ENCODE measurements at places on chromosomes 4 and X.
A peak's percentile ranks its signal among the peaks of the same experiment; 100 is the strongest.

DNA sequence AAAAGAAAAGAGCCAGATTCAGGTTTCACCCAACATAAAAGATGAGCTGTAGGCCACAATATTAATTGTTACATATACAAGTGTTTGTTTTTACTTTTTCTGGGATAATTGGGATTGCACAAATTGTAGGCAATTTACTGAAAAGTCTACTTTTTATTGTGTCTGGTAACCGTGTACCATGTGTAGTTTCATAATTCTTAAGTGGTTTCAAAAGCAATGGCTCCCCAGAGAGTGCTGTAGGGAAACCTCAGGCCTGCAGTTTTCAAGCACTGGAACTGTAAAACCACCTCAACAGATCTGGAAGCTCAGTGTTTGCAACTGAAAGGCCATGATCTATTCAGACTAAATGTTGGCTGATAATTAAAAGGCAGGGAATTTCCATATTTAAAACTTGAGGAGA, 53.9 kb upstream of the MMAA start:
- no peak for DNase-seq

DNA sequence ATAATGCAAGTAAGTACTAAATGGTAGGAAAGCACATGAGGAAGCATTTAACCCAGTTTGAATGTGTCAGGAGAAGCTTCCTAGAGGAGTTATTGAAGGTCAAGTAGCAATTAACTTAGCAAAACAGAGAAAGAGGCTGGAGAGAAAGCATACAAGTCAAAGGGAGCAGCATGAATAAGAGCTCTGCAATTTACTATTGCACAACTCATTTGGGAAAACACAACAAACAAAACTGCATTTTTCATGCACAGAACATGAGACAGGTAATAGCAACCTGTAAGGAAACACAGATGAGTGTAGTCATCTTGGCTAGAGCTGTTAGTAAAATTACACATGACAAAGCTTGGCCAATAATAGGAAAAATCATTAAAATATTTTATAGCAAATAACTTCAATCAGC, 538.1 kb downstream of the PPP4R3C start:
- DNase-seq, result no peak

DNA sequence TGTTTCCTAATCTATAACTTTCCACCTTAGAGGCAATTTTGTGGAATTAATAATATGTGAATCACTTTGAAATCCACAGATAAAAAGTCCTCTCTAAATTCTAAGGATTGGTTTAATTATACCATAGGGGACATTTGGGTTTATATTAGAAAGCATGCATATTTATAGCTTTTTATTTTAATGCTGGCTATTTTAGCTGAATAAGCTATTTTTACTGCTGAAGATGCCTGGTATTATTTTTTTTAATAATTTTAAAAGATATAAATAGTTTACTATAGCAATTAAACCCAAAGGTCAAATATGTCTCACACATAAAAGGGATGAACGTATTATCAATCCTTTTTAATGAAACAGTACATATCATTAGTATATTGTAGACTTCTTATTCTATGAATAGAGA, 415.4 kb downstream of the MAGEB5 start:
- no peak for DNase-seq

DNA sequence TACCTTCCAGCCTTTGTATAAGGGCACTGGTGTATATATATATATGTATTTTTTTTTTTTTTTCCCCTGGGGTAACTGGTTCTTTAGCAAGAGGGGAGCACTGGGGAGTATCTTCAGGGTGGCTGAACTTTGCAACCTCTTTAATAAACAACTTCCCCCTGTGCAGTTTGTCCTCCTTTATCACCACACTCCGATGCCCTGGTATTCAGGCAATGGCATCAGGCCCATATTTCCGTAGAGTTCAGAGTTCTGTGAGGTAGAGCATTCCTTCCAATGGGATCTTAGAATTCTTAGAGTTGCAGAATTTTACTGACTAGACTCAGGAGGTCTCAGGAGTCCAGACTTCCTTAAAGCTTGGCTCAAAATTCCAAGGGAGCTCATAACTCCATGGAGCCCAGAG, 24.6 kb downstream of the NYX start:
- DNase-seq, result no peak

GRCh38 chrX:155069414-155069813, 1.5 kb downstream of the CMC4 start:
- DNase-seq, result no peak

- DNase-seq, result peak; percentile 7
Observed at GRCh38 chrX:118156953-118157608, 40.5 kb upstream of the KLHL13 start.

DNA sequence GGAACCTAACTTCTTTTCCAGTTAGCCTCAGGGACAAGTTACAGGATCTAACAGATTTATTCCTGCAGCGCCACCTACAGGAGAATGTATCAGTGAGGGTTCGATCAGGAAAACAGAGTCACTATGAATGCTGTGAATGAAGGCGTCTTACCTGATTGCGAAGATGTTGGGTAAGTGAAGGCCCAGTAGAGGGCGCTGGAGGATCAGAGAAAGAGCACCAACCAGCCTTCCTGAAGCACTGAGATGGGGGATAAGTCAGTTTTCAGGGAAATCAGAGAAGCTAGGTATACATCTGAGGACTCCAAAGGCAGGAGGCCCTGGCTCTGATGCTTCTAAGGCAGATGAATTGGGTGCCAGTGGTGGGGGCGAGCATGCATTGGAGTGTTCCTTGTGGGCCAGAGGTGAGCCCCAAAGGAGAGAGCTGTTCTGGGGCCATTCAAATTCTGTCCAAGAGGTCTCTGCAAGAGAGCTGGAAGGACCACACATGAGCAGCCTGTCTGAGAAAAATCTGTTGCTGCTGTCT, 169.9 kb upstream of the AADAT start:
- DNase-seq, result peak; percentile 74

DNA sequence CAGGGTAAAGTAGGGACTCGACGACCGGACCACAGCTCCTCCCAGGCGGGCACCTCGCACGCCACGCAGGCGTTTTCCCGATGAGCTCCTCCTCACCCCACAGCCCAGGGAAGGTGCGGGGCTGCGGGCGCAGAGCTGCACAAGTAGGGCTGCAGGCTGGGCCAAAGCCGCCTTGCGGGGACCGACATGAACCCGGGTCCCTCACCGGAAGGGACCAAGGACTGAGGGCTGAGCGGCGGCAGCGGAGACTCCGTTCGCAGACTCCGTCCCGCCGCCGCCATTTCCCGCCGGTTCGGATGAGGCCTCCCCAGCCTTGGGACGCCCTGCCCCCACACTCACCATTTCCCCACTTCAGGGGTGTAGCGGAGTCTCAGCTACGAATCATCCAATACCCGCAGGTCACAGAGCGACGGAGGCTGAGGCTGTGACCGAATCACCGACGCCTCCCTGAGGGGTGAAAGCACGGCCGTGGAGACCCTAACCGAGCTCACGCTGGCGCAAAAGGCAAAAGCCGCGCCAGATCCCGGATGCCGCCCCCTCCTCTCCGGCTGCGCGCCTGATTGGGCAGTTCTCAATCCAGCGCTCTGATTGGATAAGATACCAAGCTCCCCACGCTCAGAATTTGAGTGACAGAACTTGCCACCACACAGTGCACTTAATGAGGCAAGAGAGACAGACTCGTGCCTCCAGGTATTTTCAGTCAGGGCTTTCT, at the start of gene ZNF732:
Gene ZNF732, minus strand, starts transcription at position 506 of the 712 bp plus-strand sequence. Its CDS starts 164 bp downstream, at position 342.
- no peak for DNase-seq

GRCh38 chrX:111354496-111354895, 57.5 kb downstream of the DCX start:
- no peak for DNase-seq

- DNase-seq, result peak; percentile 48
Observed at GRCh38 chrX:55135171-55135570, 46.4 kb downstream of the PAGE2 start.

DNA sequence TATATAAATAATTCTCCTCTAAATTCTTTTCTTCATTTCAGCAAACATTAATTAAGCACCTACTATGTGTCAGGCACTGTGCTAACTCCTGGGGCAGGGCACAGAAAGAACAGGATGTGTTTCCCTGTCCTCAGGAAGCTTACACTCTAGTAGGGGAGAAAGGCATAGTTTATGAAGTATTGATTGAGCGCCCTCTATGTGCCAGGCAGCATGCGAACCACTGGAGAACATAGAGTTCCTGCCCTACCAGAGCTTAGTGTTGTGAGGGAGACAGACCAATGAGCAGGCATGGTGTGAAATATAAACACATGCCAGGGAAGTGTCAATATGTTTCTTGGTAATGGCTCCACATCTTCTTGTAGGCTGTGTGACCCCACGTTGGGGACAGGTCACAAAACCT, 3.7 kb downstream of the ADGRG4 start:
- no peak for DNase-seq

GRCh38 chr4:25563071-25563564, 92.5 kb upstream of the SLC34A2 start:
- DNase-seq, result no peak

DNA sequence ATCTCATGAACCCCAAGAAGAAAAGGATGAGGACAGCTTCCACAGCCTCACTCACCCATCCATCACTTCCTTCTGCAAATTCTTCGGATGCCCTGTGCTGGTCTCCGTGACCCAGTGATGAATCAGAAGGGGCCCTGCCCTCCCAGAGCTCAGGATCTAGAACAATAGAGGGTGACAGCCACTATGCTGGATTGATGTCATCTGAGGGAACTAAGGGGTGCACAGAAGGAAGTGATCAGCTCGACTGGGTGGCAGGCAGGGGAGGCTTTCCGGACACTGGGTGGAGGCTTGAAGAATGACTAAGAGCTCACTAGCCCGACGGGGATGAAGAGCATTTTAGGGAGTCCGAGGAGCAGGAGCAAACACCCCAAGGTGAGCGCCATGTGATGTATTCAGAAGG, 1.4 kb upstream of the ZNF185 start:
- DNase-seq, result no peak

DNA sequence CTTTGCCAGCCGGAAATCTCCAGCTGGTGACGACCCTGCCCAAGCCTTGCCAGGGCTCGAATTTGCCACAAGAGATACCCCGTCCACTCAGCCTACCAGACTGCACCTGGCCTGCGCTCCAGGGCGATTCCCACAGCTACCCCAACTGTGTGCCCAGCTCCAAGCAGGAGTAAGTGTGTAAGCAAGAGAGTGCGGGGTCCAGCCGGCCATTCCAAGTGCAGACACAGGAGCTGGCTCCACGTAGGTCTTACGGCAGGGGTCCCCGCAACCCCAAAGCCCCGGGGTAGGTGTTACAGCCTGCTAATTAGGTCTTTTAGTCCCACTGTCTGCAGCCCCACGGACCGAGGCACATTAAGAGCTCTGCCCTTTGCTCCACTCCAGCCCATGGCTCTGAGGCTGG, 1305.2 kb downstream of the ARAP2 start:
- DNase-seq, result no peak

DNA sequence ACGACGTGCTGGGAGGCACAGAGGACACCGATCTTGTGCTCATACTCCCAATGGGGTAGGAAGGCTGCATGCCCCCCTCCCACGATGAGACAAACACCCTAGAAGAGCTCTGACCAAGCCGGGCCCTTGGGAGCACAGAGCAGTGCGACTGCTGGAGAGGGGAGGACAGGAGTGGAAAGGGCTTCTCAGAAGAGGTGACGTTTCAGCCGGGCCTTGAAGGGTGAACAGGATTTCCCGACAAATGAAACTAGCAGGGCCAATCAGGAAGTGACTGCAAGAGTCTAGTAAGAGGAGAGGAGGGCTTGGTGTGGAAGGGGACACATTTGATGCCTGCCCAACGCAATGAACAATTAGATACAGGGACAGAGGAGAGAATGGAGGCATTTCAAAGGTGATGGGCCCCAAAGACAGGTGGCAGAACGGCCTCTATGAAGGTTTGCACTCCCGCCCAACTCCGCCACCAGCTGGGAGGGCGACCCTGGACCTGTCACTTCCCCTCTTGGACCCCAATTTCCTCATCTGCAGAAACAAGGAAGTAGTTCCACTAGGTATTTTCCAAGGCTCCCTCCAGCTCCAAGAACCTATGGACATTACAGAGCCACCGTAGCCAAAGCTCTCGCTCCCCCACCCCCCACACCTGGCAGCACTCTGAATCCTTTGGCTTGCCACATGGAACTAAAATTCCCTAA, 3.9 kb downstream of the HCFC1 start:
- DNase-seq, result no peak

DNA sequence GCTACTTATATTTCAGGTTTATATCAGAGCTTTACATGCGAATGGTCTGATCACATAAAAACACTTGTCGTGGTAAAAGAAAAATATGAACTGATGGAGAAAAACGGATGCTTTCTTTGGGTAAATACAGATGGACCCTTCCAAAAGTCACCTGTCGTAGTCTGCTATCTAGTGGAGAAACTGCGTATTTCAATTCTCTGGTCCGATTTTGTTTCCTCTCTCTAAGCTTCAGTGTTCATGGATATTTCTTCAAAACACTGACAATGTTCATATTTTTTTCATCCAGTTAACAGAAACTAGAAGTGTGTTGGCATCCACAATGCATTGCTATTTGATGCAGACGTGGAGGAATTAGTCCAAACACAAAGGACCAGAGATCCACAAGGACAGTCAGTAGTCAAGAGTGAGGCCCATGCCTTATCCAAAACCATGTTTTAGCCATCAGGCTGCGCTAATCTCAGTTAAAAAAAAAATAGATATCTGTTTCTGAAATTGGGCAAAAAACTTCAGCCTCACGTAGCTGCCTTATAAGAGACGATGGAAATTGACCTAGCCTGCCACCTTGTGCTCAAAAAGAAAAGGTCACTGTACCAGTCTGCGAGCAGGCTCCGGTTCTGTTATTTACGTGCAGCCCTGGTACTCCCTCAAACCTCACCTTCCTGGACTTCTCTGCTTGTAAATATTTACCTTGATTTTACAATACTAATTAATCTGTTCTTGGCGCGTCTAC, 16.0 kb downstream of the MEPE start:
- DNase-seq, result peak; percentile 80

DNA sequence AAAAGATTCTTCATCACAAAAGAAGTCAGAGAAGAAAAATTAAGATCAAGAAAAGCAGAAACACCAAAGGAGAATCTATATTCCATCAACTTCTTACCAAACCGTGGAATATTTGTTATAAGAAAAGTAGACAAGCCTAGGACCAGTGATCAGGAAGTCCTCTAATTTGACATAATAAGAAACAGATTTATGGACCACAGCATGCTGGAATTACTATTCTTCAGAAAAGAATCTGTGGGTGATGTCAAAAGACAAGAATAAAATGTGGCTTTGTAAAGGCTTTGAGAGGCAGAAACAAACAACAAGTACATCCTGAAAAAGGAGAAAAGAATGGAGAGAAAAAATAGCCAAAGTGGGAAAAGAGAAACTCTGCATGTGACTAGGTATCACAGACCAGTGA, 123.3 kb downstream of the SLC10A7 start:
- no peak for DNase-seq

DNA sequence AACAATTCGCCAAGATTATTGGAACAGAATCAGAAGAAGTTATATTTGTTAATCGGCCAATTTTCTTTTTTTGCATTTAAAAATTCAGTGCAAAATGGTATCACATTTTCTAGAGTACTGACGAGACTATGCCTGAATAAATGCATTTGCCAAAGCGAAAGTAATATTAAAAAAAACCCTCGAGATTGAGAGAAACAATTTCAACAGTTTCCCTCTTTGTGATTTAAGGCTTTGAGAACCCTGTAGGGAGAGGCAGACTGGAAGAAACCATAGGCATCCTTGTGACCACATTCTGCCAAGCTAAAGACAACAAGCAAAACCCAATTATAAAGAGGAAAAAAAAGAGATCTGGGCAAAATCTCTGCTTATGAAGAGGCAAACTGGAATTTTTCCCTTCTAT, 218.1 kb upstream of the GK2 start:
- DNase-seq, result no peak

GRCh38 chrX:152601848-152602616, 35.7 kb upstream of the GABRQ start:
- no peak for DNase-seq

- DNase-seq, result no peak
Observed at GRCh38 chr4:11293866-11294265, 134.8 kb downstream of the HS3ST1 start.

- peak; percentile 87 for DNase-seq
Observed at GRCh38 chrX:103831803-103832544, at the start of gene RAB9B. TSS of gene RAB9B (minus strand) at chrX:103832257. CDS start at chrX:103825784, 6,473 bp downstream.

Measured in stomach (tissue), 19 donors.